ENCODE measurements at places on chromosomes 2 and 18. TPM values are rescaled to one million over a fixed set of nuclear protein-coding genes. Genes with fewer than 3 reads are reported as not detected.

GRCh38 chr2:128433911-128434550 lies 115.4 kb upstream of the HS6ST1 start:
- peaks cover 3% of the 10 kb centered on the region for H3K36me3 ChIP-seq
- DNase-seq: no peak
- H3K4me1 ChIP-seq: no peaks in the 10 kb centered on the region
- H3K4me3 ChIP-seq: no peak overlapping the region

MAIP1 gene
- polyA plus RNA-seq: 20.2 TPM

LONRF2 gene
- not detected for polyA plus RNA-seq

PKDCC gene
- not detected for polyA plus RNA-seq

ZEB2 gene
- 88.4 TPM for polyA plus RNA-seq
